Activated T-helper 1 cell treated with anti-CD3 and anti-CD28 coated beads, Interleukin-2, amount 50 U/mL, for 16 hours (primary cell): ENCODE measurements at places on chromosomes 7 and 10.

DNA sequence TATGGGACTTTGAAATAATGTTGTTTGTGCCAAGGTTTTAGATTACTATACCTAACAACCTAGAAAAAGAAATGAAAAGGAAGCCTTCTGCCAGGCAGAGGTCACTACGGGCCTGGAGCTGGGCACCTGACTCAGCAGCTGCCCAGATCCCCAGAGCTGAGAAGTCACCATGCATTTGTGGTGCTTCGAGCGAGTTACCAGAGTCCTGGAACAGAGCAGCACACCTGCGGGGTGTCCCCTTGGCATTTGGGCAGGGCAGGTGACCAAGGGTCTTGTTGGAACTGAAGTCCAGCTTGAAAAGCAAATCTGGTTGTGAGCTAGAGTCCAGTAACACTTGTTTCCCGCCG is 25.5 kb downstream of the EGFR start:
- no peak for DNase-seq

GRCh38 chr7:117312593-117313580 is 10.0 kb downstream of the WNT2 start:
- no peak for DNase-seq

- no peak for DNase-seq
Observed at GRCh38 chr10:106592396-106592795, 572.1 kb downstream of the SORCS1 start.

- no peak for DNase-seq
Observed at GRCh38 chr10:68423522-68423921, 16.4 kb upstream of the RUFY2 start.

GRCh38 chr7:34425631-34426384 is 232.2 kb upstream of the NPSR1 start:
- DNase-seq, result no peak

GRCh38 chr7:121504482-121504881 is 108.4 kb upstream of the FAM3C start:
- DNase-seq, result no peak

DNA sequence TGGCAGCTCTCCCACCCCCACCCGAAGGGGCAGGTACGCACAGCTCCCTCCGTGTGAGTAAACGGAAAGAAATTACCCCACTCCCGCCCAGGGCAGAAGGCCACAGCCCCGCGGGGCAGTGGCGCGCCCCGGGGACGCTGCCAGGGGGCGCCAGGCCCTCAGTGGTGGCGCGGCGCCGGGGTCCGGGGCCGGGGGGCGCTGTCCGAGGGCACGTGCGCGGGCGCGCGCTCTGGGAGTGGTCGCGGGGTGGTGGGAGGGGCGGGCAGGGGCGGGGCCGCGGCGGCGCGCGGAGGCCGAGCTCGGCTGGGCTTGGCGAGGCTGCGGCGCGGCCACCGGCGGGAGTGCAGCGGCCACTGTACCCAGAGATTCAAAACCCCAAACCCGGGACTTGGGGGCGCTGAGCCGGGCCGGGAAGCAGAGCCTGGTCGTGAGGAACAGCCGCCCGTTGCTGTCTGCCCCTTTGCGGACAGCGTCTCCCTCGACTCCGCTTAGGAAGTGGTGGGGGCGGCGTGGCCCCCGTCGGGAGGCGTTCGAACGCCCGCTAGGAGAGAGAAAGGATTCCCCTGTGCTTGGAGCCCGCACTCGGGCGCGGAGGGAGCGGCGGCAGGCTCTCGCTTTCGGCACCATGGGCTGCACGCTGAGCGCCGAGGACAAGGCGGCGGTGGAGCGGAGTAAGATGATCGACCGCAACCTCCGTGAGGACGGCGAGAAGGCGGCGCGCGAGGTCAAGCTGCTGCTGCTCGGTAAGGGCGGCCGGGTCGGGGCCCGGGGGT is at the start of gene GNAI1:
TSS of gene GNAI1 (plus strand) at position 296 of the 773 bp plus-strand sequence. CDS start at position 626, 330 bp downstream.
- no peak for DNase-seq

DNA sequence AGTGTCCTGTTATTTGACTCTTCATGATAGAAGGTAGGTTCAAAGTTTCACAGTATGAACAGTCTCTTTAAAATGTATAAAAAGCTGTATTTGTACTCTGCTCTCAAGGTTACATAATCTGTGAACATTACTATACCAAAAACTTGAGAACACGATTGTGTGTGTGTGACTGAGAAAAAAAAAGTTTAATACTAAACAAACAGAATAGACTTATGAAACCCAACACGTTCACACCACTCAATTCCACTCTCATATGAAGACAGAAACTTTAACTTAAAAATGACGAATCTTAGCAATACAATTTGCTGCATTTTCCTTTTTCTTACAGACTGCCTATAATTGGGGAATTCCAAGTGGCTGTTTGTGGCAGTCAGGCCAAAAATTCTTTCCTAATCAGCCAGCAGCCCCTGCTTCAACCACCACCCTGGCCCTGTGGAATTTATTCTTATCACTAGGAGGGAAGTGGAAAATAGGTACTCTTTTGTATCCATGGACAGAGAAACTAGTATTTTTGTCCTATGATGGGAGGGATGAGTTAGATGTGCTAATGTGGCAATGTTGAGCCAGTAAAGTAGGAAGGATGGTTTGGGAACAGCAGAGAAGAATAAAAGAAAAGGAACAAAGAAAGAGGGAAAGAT is 42.8 kb downstream of the MINDY3 start:
- DNase-seq, result no peak

- no peak for DNase-seq
Observed at GRCh38 chr7:99557940-99558305, 519 bp upstream of the ZNF655 start.

DNA sequence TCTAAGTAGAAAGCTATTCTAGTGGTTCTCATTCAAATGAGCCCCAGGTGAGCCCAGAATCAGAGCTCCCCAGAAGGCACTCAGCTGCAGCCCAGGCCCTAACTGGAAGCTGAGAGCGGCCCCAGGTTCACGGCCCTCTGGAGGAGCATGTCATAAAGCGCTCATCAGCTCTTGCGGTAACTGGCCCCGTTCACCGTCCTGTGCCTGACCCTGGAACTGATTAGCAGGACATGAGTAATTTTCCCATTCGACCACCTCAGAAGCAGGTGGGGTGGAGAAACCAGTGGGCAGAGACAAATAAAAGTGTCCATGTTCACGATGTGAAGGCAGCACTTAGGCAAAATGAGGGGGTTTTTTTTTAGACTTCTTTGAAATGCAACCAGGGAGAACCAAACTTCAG is 136.1 kb upstream of the LYZL2 start:
- DNase-seq, result no peak

DNA sequence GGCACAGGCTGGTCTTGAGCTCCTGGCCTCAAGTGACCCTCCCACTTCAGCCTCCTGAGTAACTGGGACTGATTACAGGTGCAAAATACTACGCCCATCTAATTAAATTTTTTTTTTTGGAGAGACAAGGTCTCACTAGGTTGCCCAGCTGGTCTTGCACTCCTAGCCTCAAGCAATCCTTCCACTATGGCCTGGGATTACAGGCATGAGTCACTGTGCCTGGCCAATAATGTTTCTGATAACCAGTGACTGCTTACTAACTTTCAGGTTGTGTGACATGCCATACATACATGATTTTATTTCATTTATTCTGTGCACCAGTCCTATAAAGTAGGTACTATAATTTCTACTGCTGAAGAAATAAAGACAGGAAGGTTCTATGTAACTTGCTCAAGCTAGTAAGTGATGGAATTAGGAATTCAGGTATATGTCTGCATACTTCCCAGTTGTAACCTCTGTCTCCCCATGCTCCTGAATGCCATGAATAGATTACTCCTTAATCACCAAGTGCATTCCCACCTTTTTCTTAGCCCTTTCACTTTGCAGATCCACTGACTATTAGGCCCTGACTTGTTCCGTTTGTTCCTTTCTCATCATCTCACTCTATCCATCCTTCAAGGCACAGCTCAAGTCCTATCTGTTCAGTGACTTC is 28.1 kb downstream of the MCU start:
- DNase-seq, result no peak

DNA sequence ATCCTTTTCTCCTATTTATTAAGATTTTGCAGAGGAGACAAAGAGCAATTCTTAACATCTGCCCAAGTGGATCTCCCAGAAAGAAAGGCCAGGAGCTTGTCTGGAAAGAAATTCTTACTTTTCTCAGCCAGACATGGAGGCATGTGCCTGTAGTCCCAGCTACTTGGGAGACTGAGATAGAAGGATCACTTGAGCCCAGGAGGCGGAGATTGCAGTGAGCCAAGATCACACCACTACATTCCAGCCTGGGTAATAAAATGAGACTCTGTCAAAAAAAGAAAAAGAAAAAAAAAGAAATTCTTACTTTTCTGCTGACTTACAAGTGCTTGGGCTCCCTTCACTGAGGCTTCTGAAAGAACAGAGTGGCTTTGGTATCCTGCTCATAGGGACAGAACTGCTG is 2.4 kb upstream of the CYP3A43 start:
- no peak for DNase-seq

DNA sequence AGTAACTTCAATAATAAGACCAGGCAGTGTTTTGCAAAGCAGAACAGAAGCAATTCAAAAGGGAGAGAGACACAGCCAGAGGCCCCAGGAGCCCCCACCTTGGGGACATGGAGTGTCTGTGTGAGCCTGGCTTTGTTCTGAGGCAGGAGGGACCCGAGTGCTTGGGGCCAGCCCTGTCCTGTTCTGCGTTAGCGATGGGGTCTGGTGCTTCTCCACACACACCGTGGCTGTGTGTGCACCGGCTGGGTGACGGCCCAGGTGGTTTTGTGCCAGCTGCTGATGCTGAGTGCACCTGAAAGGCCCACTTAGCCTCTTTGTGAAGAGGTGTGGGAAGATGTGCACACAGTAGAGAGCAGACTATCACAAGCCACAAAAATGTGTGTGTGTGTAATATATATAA is 468.9 kb downstream of the DNAJB6 start:
- no peak for DNase-seq

DNA sequence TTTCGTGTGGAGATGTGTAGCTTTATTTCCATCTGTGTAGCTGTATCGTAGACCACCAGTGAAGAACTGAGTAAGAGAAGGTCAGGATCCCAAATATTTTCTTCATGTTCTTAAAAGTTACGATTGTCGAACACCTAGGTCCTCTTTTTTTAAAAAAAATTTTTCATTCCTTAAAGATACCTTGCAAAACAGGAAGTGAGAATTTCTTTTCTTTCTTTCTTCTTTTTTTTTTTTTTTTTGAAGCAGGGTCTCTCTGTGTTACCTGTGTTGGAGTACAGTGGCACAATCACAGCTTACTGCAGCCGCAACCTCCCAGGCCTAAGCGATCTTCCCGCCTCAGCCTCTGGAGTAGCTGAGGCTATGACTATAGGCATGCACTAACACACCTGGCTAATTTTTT is 60.8 kb downstream of the PHTF2 start:
- DNase-seq, result no peak

DNA sequence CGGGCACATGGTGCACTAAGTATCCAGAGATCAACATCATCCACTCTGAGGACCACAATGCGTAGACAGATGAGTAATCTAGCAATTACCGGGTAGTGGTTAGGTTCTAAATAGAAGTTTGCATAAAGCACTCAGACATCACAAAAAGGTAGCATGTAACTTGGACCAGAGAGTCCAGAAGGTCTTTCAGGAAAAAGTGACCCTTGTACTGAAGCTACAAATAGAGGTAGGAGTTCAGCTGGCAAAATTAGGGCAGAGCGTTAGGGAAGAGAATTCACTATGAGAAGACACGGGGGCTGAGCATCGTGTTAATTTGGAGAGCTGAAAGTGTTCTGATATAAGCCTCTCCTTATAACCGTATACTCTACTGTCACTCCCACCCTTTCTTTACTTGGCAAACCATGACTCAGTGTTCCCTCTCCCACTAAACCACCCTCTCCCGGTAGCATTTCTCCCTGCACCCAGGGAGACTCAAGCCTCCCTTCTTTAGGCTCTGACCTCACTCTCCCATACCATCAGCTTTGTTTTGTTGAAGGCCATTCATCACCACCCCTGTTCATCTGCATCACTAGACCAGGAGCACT is 222.2 kb upstream of the FZD1 start:
- DNase-seq, result no peak

GRCh38 chr7:3092468-3092867 is 48.8 kb upstream of the CARD11 start:
- DNase-seq, result peak; percentile 27

DNA sequence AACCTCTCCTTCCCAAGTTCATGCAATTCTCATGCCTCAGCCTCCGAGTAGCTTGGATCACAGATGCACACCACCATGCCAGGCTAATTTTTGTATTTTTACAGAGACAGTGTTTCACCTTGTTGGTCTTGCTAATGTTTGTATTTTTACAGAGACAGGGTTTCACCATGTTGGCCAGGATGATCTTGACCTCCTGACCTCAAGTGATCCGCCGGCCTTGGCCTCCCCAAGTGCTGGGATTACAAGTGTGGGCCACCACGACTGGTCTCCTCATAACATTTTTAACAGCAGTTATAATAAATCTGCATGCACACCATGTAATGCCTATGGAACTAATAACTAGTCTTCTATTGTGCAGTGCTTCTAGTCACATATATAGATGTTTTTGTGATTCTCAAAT is 123.8 kb upstream of the VKORC1L1 start:
- no peak for DNase-seq

DNA sequence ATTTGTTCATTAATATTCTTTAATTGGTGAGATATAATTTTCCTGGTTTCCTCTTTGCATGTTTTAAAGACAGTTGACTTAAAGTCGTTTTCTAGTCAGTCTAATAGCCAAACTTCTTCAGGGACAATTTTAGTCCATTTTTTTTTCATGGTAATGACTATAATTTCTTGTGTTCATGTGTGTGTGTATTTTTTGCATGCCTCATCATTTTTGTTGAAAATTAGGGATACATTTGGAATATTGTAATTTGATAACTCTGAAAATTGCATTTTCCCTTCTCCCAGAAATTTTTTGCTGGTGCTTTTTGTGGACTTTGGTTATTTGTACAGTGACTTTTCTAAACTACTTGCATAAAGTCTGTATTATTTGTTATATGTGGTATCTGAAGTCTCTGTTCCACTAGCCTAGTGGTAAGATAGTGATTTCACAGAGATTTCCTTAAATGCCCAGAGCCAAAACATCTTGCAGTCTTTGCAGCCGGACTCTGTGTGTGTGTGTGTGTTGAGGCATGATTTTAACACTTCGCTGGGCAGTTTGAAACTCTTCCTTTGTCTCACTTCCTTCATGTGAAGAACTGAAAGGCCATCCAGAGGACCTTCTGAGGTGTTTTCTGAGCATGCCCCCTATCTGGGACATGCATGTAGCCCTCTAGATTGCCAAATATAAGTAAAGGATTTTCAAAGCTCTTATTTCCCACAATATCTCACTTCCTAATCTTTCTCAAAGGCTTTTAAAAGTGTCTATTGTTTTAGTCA is 40.9 kb upstream of the ZNF365 start:
- no peak for DNase-seq
